Neural progenitor cell (in vitro differentiated cells): ENCODE measurements at places on chromosomes 11 and 22. TPM values are rescaled to one million over a fixed set of nuclear protein-coding genes. Genes with fewer than 3 reads are reported as not detected.

DNA sequence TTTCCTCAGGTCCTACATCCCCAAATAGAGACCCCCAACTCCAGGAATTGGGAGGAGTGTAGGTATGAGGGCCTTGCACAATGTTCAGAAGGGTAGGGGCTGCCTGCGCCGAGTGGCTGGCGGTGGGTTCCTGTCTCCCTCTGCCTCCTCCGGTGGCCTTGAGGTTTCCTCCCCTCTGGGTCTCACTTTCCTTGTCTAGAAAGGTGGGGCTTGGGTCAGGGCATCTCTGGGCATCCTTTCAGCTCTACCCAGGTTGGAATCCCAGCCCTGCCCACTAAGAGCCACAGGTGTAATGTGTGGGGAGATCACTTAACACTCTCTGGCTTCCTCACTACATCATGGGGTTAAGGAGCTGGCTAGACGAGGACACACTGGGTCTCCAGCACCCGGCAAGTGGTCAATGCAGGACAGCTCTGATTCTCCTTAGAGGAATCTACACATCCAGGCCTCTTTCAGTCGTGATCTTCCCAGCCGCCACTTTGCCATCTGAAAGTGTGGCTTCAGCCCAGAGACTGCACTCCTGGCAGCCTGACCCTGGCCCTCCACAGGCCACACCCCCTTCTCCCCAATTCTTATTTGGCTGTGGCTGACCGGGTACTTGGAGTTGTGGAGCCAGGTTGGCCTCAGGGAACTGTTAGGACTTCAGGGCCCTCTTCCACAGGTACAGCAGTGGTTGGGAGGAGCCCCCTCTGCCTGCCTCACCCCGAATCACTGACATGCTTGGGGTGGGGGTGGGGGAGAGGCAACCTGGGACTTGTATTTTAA is 22.1 kb downstream of the PRDM11 start:
- DNase-seq = no peak

GRCh38 chr11:73002214-73002613 is 139.9 kb downstream of the FCHSD2 start:
- DNase-seq = no peak

DNA sequence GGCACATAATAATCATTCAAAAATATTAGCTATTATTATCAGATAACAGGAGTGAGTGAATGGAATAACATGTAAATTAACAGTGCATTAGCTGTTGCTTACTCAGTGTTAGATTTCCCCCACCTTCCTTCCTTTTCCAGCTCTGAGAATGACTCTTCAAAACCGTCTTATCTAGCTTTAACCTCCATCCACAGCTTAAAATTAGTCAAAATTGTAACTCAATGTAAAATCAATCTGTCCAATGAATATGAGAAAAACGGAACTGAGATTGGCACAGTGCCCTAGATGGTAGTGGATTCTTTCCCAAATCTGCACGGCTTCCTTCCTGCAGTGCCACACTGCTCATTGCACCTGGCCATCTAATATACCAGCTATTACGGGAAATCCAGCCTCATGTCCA is 156.8 kb upstream of the BDNF start:
- no peak for DNase-seq

DNA sequence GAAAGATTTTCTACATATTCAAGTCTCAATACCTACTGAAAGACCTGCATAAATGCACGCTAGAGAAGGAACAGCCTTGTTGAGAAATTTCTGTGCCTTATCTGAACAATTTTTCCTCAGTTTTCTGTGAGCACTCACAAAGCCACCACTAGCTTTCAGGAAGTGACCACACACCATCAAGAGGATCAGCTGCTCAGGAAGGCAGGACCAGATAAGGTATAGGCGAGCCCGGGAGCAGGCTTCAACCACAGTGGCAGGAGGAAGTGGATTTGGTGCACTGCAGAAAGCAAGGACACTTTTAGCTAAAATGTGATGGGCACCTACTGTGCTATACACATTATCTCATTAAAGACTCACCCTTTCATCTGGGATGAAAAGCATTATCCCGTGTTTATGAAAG is 220.8 kb downstream of the RAB38 start:
- DNase-seq = no peak

DNA sequence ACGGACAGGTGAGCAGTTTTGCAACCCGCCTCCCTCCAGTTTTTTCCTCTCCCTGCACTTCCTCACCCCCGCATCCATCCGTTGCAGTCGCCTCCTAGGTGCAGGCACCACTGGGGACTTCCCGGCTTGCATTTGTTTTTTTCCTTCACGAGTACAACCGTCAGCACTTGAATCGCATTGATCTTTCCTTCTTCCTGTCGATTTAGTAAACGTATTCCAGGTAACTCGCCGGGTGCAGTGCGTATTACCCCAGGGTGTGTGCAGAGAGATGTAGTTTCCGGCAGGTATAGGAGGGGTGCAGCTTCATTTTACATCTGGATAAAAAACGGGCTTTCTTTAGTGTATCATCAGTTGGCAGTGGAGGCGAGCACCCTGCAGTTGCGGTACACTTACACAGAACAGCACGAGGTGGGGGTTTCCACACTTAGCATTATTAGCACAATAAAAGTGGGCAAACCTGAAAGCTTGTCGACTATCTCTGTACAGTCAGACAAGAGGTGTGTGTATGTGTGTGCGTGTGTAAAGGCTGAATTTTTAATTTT is at the start of gene SORL1-AS1:
Gene SORL1-AS1 (minus strand): TSS at position 359 of the 542 bp plus-strand sequence.
- peak; percentile 10 for DNase-seq

- peak; percentile 92 for DNase-seq
These were observed at the start of gene SMIM45 for GRCh38 chr22:41951898-41952474. Gene SMIM45, plus strand, starts transcription at chr22:41952150.

- DNase-seq = no peak
These were observed 114.0 kb downstream of the SIK3 start for GRCh38 chr11:116984186-116984585.

- no peak for DNase-seq
These were observed 79.3 kb upstream of the SORL1 start for GRCh38 chr11:121372671-121373429.

DNA sequence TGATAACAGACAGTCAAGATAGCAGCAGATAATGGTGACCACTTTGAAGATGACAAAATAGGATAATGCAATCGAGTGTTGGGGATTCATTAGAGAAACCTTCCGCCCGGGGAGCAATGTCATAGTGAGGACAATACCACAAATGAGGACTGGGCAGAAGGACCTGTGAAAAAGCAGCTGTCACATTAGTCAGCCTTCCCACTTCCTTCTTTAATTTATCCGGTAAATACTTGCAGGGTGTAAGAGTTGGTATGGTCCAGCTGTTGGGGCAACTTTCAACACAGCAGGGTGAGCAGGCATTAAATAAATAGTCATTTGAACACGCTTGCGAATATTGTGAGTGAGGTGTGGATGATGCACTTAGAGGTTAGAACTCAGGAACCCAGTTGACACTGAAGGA is 132.5 kb upstream of the KIRREL3 start:
- no peak for DNase-seq

GRCh38 chr22:50526108-50526833 is 873 bp upstream of the SCO2 start:
- peak; percentile 87 for DNase-seq

- no peak for DNase-seq
These were observed 3.1 kb downstream of the BET1L start for GRCh38 chr11:203945-204586.

GRCh38 chr11:12287374-12288211 is 89.8 kb upstream of the PARVA start:
- DNase-seq = peak; percentile 82

DNA sequence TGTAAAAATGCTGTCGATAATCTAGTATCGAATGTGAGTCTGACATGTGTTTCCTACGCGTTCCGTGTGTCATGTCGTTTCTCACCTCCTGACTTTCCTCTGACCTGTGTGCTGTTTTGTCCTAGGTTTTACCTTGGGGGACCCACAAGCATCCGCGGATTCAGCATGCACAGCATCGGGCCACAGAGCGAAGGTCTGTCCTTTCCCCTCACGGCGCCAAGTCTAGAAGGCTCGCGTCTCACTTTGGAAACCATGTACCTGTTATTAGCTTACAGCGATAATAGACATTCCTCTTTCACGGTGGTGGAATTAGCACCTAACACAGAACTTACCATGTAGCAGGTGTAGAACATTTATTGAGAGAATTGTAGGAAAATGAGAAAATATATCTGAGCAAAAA is 28.6 kb downstream of the SAMM50 start:
- no peak for DNase-seq

DNA sequence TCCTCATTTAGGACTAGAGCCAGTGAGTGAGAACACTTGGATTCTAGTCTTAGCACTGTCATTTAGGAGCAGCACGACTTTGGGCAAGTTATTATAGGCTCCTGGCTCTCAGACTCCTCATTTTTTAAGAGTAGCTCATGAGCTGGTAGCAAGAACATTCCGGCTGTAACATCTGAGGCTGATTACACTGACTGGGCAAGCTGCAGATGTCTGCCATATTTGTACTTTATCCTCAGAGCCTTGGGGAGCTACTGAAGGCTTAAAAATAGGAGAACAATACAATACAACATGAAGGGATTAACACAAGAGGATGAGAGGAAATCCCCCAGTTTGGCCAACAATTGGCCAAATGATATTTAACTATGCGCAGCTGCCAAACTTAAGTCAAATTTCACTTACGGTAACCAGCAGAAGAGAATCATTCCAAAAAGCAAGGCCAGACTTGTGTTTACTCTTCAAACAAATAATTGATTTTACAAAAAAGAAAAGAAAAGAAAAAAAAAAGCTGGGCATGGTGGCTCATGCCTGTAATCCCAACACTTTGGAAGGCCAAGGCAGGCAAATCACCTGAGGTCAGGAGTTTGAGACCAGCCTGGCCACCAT is 113.1 kb upstream of the ARHGAP42 start:
- DNase-seq = no peak

DNA sequence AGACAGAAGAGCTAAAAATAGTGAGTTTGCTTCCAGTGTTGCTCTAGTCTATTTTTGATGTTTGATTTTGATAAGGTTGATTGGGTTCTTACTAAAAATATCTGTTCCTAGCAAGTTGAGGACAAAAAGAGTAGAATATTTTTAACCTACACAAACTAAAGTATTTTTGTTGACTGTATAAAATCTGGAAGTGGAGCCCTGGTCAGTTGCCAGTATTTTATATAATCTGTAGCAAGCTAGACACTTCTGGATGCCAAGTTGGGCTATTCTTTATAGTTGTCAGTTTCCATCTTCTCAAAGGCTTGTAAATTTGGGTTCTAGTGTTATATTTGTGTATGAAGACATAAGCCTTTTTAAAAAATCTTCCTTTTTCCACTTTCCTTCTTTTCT is 56.7 kb downstream of the HSD17B12 start:
- no peak for DNase-seq

GRCh38 chr11:44407211-44407996 is 97.5 kb upstream of the ALX4 start:
- no peak for DNase-seq

DNA sequence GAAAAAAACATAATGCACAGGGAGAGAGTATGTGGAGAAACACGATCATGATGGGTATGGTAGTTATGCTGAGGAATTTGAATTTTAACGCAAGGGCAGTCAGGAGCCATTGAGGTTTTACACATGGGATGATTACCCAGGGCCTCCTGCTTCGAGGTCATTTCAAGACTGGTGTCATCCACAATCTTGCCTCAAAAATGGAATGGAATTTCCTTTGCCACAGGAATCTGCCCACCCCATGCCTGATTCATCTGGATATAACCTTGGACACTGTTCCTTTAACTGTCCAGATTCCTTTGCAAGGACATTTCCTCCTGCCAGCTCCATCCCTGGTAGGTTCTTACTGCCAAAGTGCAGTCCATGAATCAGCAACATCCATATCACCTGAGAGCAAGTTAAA is 655.9 kb upstream of the TENM4 start:
- no peak for DNase-seq

- DNase-seq = no peak
These were observed 40.5 kb upstream of the ZBTB16 start for GRCh38 chr11:114019046-114019445.

DNA sequence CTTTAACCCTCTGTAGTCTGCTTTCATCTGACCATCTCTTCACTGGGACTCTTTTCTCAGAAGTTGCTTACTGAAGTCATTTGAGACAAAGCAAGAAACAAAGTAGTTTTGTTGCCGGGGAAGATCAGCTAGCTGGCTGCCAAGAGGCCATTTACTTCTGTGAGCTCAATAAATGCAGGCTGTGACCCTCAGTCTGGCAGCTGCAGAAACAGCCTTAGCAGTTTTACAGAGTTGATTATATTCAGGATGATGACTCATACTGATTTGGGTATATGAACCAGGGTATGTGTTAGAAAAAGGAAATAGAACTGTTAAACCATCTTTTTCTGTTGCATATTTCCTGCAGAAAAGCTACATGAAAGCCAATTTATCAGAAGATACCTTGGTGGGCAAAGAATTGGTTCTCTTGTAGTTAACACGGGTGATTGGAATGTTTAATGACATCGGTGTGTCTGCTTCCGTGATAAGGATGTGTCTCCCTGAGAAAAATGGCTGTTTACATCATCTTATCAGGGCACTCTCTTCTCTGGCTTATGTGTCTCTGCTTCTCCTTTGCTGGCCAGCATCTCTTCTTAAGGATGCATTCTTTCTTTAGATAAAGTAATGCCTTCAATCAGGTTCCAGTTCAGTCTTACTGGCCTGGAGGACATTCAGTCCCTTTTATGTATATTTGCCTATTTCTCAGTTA is 18.5 kb downstream of the FIBIN start:
- peak; percentile 26 for DNase-seq

- DNase-seq = no peak
These were observed 11.3 kb upstream of the SLC37A4 start for GRCh38 chr11:119041821-119042514.

DNA sequence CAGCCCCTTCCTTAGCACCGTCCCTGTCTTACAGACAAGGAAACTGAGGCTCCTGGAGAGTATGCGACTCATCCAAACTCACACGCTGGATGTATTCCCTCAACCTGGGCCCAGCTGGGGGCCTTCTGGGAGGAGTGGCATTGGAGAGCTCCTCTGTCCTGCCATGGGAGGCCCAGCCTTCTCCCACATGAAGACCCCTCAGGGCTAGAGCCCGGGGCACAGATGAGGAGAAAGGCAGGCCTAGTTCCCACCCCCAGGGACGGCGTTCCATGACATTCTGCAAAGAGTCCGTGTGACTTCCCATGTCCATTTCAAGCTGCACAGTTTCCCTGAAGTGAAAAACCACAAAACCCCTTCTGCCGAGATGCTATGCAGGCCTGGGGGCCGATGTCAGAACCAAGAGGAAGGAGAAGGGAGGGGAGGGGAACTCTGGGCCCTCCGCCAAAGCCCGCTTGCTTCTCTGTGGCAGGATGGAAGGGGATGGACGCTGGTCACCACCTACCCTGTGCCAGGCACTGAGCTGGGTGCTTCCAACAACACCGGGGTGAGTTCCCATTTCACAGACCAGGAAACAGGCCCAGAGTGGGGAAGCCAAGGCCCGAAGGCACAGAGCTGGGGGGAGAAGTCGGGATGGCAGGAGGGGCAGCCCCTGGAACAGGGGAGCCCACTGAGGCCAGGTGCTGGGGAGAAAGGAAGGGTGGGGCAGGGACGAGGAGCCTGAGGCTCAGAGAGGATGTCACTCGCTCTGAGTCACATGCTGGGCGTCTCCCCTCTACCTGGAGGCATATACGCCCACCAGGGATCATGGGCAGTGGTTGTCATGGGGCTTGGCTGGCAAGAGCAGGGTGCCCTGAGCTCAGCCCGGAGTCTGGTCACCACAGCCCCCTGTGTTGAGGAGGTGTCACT is 15.7 kb downstream of the RAC2 start:
- no peak for DNase-seq

- no peak for DNase-seq
These were observed 23.1 kb upstream of the PSMA1 start for GRCh38 chr11:14543260-14543659.

The CAT gene
- total RNA-seq = not detected in 2 replicates

The CALCA gene
- total RNA-seq = not detected in 2 replicates

The SCGB1D2 gene
- total RNA-seq = not detected in 2 replicates

The KDM4D gene
- total RNA-seq = 4.8 and 6.8 TPM in 2 replicates

The MSANTD2 gene
- total RNA-seq = 35.8 and 41.9 TPM in 2 replicates
